ENCODE measurements at places on chromosomes 1 and 21.

- no peak for DNase-seq
Measured at GRCh38 chr1:151085953-151086559, 15.5 kb downstream of the GABPB2 start.

- no peak for DNase-seq
Measured at GRCh38 chr21:39083377-39084008, 99.8 kb downstream of the PSMG1 start.

DNA sequence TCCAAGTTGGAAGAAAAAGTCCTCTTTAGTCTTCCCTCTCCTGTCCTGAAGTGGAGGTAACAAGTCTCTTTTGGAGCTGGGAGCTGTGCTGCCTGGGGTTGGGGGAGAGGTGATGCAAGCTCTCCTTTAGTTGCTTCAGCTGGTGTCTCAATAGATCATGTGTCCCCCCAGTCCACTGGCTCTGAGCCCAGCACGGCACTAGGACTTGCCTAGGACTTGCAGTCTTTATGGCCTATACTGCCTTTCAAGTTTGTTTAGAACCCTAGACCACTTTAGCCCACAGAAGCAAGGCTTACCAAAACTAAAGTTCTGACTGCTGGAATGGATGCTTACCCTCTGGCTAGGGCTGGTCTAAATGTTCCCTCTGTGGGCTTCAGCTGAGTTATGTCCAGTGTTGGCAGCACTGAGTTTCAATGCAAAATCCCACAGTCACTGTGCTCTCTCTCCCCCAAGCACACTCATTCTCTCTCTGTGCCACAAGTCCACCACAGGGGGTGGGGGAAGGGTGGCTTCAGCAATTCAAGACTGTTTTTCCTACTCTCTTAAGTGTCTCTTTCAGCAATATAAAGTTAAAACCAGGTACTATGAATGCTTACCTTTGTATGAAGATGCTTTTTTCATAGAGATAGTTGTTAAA is 185.0 kb downstream of the DNAH14 start:
- no peak for DNase-seq

GRCh38 chr1:6434186-6434585 is 9.6 kb downstream of the ESPN start:
- DNase-seq, result no peak

GRCh38 chr21:37348664-37349063 is 17.9 kb upstream of the DYRK1A start:
- no peak for DNase-seq

All from stimulated activated CD4-positive, alpha-beta T cell treated with anti-CD3 and anti-CD28 coated beads, Interleukin-12 subunit alpha, Interleukin-12 subunit beta, amount 100 ng/mL, for 48 hours (primary cell).